Activated CD8-positive, alpha-beta T cell treated with anti-CD3 and anti-CD28 coated beads for 36 hours (primary cell): ENCODE measurements at places on chromosomes 6 and 20.

- H3K27ac ChIP-seq, result no peak overlapping the region
- H3K36me3 ChIP-seq, result no peaks in the 10 kb centered on the region
- H3K27me3 ChIP-seq, result peaks cover 26% of the 10 kb centered on the region
Measured at GRCh38 chr20:64053841-64054661, 4.6 kb upstream of the SOX18 start.

DNA sequence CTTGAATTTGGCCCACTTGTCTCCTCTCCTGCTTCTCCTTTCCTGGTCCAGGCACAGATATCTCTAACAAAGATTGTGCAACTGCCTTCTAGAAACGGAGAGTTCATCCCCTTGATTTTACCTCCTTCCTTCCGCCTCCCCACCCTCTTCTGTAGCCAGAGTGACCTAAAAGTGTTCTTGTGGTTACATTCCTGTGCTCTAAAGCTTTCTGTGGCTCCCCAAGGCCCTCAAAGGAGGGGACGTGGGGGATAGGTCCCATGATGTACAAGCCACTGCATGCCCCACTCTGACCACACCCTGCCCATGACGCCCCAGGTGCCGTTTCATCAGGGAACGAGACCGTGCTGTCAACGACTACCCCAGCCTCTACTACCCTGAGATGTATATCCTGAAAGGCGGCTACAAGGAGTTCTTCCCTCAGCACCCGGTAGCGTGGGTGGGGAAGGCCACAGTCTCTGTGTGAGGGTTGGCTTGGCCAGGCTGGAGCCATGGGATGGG, 8.2 kb downstream of the CDC25B start:
- no peaks in the 10 kb centered on the region for H3K27me3 ChIP-seq
- H3K4me1 ChIP-seq, result peaks cover 54% of the 10 kb centered on the region
- H3K36me3 ChIP-seq, result peaks cover 57% of the 10 kb centered on the region
- no peak for DNase-seq
- H3K27ac ChIP-seq, result peak overlapping the region; percentile 65

- peaks cover 15% of the 10 kb centered on the region for H3K4me1 ChIP-seq
- no peaks in the 10 kb centered on the region for H3K36me3 ChIP-seq
- H3K27me3 ChIP-seq, result peaks cover 45% of the 10 kb centered on the region
- DNase-seq, result no peak
Measured at GRCh38 chr20:32053648-32054047, 1.6 kb downstream of the HCK start.

DNA sequence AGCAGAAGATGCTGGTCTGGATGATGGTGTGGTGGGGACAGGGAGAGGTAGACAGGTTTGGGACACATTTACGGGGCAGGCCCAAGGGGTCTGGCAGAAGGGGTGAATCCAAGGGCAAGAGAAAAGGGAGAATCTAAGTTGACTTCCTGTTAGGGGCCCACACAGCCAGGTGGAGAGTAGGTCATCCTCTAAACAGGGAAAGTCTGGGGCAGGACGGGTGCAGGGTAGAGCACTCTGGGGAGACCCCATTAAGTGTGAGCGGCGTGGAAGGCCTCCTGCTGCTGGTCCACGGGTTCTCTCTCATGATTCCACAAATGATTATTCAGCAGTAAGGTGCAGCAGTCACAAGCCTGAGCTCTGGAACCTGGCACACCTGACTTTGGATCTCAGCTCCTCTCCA, 2.7 kb downstream of the SRXN1 start:
- no peak overlapping the region for H3K4me3 ChIP-seq
- H3K36me3 ChIP-seq, result peaks cover 23% of the 10 kb centered on the region
- H3K4me1 ChIP-seq, result peaks cover 22% of the 10 kb centered on the region
- DNase-seq, result no peak
- H3K27ac ChIP-seq, result no peak overlapping the region

- DNase-seq, result no peak
- no peak overlapping the region for H3K27ac ChIP-seq
- no peak overlapping the region for H3K4me3 ChIP-seq
- no peaks in the 10 kb centered on the region for H3K27me3 ChIP-seq
- H3K36me3 ChIP-seq, result peaks cover 50% of the 10 kb centered on the region
- peaks cover 2% of the 10 kb centered on the region for H3K4me1 ChIP-seq
Measured at GRCh38 chr6:25100288-25100687, 164.5 kb upstream of the RIPOR2 start.

DNA sequence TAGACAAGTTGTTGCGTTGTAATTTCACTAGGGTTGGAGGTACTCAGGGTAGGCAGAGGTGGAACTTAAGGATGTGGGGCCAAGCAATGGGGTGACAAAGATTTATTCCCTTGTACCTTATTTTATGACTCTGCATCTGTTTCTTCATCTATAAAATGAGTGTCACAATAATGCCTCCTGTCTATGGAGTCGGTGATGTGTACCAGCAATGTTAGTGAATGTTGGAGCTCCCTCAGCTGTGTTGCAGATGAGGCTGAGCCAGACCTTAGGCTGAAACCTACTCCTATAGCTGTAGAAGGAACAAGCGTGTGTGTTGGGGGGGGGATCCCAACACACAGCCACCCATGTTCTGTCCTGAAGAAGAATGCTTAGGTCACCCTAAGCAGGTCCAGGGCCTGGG, 4.5 kb downstream of the UBE2C start:
- H3K4me1 ChIP-seq, result peaks cover 12% of the 10 kb centered on the region
- no peak overlapping the region for H3K4me3 ChIP-seq
- no peak for DNase-seq

DNA sequence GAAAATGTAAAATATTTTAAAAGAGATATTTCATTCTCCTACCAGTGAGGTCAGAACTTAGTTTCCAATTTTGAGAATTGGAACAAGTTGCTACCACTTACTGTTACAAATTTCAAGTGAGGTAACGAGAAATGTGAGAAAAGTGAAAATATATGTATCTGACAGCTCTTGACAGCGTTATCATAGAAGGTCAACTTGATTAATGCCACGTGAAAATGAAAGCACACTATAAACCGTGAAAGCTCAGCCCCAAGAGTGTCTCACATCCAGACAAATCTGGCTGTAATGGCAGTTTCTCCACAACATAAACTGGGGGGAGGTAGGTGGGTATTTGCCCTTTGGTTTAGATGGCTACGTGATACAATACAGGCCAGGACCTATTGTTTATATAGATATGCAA, 13.9 kb downstream of the HDGFL1 start:
- H3K36me3 ChIP-seq, result no peaks in the 10 kb centered on the region
- no peak for DNase-seq
- no peaks in the 10 kb centered on the region for H3K27me3 ChIP-seq
- no peak overlapping the region for H3K4me3 ChIP-seq
- no peak overlapping the region for H3K27ac ChIP-seq

GRCh38 chr6:71453371-71453706, 164.7 kb downstream of the OGFRL1 start:
- H3K27ac ChIP-seq, result no peak overlapping the region
- DNase-seq, result no peak
- H3K36me3 ChIP-seq, result no peaks in the 10 kb centered on the region
- H3K27me3 ChIP-seq, result peaks cover 2% of the 10 kb centered on the region

GRCh38 chr20:62876501-62876901, 14.9 kb upstream of the TCFL5 start:
- H3K4me1 ChIP-seq, result peaks cover 18% of the 10 kb centered on the region
- H3K27me3 ChIP-seq, result no peaks in the 10 kb centered on the region
- no peak overlapping the region for H3K27ac ChIP-seq
- DNase-seq, result no peak

- no peak overlapping the region for H3K4me3 ChIP-seq
- H3K27ac ChIP-seq, result no peak overlapping the region
- H3K4me1 ChIP-seq, result peaks cover 3% of the 10 kb centered on the region
- peaks cover 7% of the 10 kb centered on the region for H3K27me3 ChIP-seq
Measured at GRCh38 chr6:87806635-87807034, 104.6 kb upstream of the AKIRIN2 start.
